ENCODE measurements at places on chromosomes 4 and X.

DNA sequence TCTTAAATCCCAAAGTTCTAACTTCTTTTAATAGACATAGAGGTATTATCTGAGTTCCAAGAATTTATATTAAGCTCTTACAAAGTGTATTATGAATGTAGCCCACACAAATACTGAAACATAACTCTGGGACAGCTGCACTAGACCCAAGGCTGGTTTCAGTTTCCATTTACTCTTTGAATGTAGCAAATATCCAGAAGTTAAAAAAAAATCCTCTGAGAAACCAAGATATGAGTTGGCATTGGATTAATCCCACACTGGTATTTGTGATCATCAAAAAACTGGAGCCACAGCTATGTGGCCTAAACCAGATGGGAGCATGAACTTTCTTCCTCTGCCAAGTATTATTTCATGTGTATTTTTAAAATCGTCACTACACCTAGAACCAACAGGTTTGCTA lies 23.6 kb upstream of the SMPX start:
- DNase-seq = no peak

- DNase-seq = no peak
Measured at GRCh38 chr4:11106190-11106589, 322.5 kb downstream of the HS3ST1 start.

- DNase-seq = no peak
Measured at GRCh38 chr4:183408796-183409195, 35.6 kb upstream of the CDKN2AIP start.

DNA sequence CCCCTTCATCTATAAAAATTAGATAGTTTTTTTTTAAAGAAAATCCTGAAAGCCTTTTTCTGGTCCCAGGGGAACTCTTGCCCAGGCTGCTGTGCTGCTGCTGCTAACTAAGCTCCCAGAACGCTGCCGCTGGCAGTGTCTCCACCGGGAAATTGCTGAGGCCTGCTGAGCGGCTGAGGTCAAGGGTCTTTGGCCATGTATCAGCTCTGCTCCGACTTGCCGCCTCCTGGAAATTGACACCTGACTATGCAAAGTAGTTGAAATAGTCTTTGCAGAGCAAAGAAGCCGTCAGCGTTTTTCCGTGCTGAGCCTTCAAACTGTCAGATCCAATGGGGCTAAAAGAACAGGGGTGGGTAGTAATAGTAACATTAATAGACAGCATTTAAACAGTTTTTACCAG lies 839 bp downstream of the QDPR start:
- DNase-seq = no peak

- DNase-seq = no peak
Measured at GRCh38 chrX:67721321-67721720, 177.5 kb downstream of the AR start.

GRCh38 chr4:55075823-55076716 lies 49.3 kb downstream of the KDR start:
- DNase-seq = no peak

- DNase-seq = no peak
Measured at GRCh38 chrX:74613370-74614092, 893 bp downstream of the RLIM start.

DNA sequence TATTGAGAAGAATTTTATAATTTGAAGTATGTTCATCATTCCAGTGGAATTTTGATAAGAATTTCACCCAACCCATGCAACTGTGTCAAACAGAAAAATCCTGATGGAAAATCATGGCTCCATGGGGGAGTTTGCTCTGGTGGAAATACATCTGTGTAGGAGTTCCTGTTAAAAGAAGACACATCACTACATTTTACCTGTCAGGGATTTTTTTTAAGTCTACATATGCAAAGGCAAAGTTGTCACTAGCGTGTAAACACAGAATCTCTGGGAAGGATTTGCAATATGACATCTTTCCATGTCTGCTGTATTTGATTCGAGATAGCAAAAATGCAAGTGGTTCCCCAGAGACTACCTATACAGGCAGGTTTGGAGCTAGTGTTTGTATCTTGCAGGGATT lies 581.0 kb downstream of the KCNIP4 start:
- DNase-seq = no peak

- no peak for DNase-seq
Measured at GRCh38 chr4:38002451-38003071, 42.4 kb downstream of the PTTG2 start.

DNA sequence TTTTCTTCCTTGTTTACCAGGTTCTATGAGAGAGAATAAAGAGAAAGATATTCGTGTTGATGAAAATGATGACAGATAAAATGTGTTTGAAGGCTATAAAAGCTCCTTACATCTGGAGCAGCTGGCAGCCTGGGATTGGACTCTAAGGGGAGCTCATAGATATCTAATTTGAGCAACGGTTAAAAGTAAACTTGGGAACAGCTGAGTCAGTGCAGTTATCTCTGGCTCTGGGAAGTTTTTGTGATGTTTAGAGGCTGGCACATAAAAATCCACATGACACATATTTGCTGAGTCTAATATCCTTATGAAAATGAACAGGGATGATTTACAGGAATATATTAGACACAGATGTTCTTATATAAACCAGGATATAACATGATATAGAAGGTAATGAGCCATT lies 331.8 kb upstream of the TENM3 start:
- DNase-seq = no peak

DNA sequence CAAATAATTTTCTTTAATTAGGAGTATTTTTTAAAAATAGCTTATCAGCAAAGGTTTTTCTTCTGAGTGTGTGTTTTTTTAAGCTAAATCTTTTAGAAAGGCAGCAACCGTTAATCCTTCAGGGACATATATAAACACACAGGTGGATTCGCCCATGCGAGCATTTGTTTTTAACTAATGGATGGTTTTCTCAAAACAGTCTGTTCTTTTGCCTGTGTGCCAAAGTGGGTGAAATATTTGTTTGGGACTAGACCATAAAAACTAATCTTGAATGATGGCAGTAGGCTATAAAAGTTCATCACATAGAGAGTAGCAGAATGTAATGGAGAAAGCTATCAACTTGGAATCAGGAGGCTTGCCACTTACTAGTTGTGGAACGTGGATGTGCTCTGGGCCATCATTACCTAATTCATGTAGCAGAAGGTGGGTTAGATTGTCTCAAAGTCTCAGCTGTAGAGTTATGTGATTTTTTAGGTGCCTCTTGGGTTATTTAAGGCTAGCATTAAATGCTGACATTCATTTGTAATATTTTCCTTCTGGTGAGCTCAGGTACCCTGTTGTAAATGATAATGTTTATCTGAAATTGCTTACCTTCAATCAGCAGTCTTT lies 7.4 kb upstream of the TAPT1 start:
- DNase-seq = no peak

- DNase-seq = no peak
Measured at GRCh38 chr4:3744232-3744631, 22.0 kb upstream of the ADRA2C start.

GRCh38 chrX:106069048-106069447 lies 30.5 kb upstream of the SERPINA7 start:
- DNase-seq = no peak

GRCh38 chr4:150325872-150326271 lies 247.6 kb downstream of the DCLK2 start:
- no peak for DNase-seq

GRCh38 chr4:122331195-122331594 lies 47.6 kb upstream of the ADAD1 start:
- DNase-seq = no peak

- no peak for DNase-seq
Measured at GRCh38 chr4:141395246-141395830, 174.6 kb downstream of the ZNF330 start.

DNA sequence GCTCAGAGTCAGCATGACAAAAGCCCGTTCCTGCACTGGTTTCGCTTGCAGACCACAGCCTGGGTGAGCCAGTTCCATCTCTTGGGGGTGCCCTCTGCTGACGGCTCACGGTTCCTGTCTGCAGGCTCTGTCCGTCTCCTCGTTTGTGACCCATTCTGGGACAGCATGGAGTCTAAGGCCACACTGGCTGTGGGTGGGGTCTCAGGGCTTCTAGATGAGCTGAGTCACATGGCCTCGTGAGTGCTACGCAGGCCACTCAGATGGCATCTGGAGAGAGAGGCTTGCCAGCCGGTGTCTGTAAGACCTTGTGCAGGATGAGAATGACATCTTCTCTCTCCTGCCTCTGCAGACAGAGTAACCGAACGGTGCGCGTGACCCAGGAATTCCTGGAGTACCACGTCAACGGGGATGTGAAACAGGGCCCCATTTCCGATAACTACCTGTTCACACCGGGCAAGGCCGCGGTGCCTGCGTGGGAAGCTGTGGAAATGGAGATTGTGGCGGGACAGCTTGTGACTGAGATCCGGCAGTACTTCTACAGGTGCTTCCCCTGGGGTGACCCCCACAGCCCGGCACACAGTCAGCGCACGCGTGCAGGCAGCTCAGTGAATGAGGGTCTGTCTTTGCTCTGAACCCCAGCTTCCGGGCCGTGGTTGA lies 31.6 kb upstream of the MRFAP1 start:
- DNase-seq = no peak

- no peak for DNase-seq
Measured at GRCh38 chrX:107827852-107828251, 2.2 kb downstream of the MID2 start.

GRCh38 chrX:107699616-107700015 lies 71.3 kb downstream of the PRPS1 start:
- DNase-seq = peak; percentile 28

GRCh38 chr4:14178421-14178820 lies 550.9 kb upstream of the BOD1L1 start:
- no peak for DNase-seq

- DNase-seq = no peak
Measured at GRCh38 chr4:100162027-100162685, 28.1 kb downstream of the DDIT4L start.

GRCh38 chr4:127416115-127416514 lies 216.6 kb upstream of the INTU start:
- no peak for DNase-seq

DNA sequence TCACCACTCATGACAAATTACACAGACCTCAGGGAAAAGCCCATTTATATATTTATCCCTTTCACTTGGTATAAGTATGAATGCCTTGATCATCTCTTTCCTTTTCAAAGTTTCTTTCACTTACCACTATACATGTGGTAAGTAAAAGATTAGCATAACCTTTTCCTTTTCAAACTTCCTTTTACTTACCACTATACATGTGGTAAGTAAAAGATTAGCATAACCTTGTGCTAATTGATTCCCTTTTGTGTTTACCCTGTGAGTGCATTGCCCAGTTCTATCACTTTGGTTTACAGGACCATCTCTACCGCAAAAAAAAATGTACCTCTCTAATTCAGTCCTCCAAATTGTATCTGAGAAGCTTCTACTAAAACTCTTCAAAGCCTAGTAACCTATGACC lies 32.7 kb upstream of the TCEANC start:
- no peak for DNase-seq

- no peak for DNase-seq
Measured at GRCh38 chrX:45449982-45450381, 249.3 kb upstream of the DIPK2B start.

- no peak for DNase-seq
Measured at GRCh38 chr4:84582988-84583875, at the start of gene CDS1. CDS1 (plus strand) TSS chr4:84583127; CDS start chr4:84583402, 275 bp downstream.

DNA sequence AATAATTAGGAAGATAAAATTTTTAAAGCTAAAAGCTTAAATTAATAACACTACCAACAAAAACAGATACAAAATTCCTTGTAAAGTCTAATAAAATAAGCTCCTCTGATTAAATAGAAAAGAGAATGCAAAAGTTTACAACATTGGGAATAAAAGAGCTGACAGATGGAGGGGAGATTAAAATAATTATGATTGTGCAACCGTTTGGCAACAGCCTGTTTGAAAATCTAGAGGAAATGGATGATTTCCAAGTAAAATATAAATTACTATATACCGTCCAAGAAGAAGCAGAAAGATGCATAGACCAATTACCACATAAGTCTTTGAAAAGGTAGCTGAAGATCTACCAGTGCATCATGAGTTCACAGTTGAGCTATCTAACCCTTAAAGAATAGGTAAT lies 46.4 kb upstream of the VBP1 start:
- DNase-seq = no peak

- DNase-seq = no peak
Measured at GRCh38 chr4:99979872-99980271, 29.8 kb upstream of the H2AZ1 start.

- DNase-seq = no peak
Measured at GRCh38 chr4:141425124-141425523, 204.4 kb downstream of the ZNF330 start.

DNA sequence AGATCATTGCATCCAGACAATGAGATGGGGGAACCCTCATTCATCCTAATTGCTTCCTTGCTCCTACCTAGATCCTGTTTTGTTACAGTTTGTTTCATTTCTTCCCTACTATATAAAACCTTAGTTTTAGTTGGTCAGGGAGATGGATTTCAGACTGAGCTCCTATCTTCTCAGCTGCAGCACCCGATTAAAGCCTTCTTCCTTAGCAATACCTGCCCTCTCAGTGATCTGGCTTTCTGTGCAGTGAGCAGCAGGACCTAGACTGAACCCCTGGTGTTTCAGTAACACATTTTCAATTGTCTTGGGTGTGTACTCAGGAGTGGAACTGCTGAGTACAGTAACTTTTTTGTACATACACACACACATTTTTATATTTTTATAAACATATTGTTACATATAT lies 187.4 kb downstream of the APBB2 start:
- DNase-seq = no peak

DNA sequence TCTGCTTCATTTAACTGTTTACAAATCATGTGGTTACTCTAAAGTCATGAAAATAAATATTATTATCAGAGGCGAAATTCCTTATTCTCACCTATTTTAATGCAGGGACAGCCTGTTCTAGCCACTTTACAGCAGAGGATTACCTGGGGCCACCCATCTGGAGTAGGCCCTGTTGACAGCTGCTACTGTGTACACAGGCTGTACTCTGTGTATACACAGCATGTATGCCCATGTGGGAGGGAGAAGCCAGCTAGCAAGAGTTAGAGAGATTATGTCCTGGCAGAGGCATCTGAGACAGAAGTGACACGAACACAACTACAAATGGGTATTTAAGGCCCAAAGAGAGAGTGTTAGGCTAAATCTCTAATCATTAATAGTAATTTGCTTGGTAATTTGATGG lies 62.1 kb downstream of the GPRIN3 start:
- no peak for DNase-seq

- DNase-seq = no peak
Measured at GRCh38 chr4:78720994-78721677, 55.0 kb upstream of the BMP2K start.

DNA sequence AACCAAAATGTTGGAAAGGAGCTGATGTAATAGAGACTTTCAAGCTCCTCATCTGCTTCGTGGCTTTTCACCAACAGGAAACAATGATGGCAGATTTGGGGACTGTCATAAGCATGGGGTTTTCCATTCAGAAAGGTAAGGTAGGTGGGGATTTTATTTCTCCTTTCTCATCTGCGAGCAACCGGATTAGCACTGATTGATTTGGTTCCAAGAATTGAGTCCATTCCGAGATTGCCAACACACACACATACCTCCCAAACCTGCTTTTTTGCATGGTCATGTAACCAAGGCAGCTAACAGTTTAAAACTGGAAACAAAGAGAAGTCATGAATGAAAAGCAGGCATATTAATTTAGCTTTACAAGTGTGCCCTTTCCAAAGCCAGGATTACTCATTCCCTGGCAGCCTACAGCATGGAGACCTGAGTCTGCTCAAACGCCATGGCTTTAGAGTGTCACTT lies 63.0 kb upstream of the LNX1 start:
- DNase-seq = no peak

Measured in bone marrow (tissue), 2 donors.